ENCODE measurements at places on chromosomes 7 and 10.

DNA sequence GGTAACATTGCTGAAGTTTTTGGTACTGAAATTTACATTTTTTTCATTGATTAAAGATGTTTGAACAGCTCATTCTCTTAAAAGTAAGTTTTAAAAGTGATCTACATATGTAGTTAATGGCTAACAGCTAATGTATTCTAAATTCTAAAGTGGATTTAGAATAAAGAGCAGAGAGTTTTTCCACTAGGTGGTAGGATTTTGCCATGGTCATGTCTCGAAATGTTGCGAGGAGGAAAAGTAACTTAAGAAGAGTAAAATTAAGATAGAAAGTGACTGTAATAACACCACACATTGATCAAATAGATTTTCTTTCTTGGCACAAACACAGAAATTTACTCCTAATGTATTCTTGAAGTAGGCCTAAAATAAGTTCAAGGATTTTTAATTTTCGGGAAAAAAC, 19.8 kb downstream of the LSMEM1 start:
- no peak for DNase-seq

DNA sequence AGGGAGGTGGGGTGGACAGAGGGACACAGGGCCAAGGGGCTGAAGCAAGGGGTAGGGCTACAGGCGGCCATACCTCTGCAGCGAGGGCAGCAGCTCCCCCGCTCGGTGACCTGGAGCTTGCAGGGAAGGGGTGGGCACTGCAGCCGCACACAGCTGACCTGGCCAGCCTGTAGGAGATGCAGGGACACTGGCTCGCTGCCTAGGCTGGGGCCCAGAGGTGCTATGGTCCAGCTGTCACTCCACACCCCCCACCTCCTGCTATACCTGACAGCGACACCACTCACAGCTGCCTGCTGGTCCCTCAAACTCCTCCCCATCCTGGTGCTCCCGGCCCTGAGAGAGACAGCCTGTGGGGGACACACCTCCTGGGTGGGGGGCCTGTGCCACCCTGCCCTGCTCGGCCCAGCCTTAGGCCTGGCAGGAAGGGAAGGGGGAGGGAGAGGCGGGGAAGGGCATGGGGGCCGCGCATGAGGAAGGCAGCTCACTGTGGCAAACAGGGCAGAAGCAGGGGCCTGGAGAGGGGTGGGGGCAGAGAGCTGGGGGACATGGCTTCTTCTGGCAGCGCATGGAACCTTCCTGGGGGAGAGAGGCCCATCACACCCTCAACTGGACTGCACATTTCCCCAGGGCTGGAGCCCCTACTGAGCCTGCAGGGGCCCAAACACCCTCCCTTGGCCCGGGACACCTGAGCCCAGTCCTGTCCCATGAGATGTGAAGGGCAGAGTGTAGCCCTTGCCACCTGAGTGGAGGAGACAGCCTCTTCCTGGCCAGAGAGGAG, 23.9 kb downstream of the ATP6V1F start:
- DNase-seq = no peak

- DNase-seq = peak; percentile 3
Observed at GRCh38 chr7:87628780-87629569, 777 bp downstream of the RUNDC3B start.

GRCh38 chr10:27745732-27746396, at the start of gene MKX:
MKX (minus strand) TSS chr10:27745819; CDS start chr10:27743415, 2,404 bp downstream.
- DNase-seq = peak; percentile 55

GRCh38 chr7:77420986-77421672, 5.0 kb upstream of the GSAP start:
- DNase-seq = no peak

DNA sequence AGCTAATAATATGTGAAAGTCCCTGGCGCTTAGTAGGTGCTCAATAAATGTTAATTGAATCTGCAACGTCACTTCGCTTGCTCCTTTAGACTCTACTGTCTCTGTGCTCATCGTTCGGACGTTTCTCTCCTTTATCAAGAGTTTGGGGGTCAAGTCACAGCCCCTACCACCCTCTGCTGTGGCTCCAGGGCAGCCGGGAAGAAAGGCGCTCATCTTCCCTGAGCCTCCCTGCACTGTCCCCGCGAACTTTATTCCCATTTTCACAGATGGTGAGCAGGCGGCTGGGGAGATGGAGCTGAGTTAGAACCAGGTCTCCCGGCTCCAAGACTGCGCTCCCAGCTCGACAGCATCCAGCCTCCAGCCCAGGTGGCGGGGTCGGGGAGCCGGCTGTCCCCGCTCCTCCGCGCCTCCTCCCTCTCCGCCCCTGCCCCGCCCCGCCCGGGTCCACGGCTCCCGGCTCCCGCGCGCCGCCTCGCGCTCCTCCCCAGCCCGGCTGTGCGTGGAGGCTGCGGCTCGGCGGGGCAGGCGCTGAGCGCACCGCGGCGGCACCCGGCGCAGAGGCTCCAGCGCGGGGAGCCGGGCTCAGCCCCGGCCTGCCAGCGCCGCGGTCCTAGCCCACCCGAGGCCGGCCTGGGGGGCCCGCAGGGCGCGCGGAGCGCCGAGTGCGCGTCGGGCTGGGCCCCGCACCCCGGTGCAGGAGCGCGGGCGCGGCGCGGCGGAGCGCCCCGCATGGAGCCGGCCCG, at the start of gene CLEC2L:
Gene CLEC2L, plus strand, starts transcription at position 487 of the 743 bp plus-strand sequence. Its CDS starts 243 bp downstream, at position 730.
- DNase-seq = no peak

DNA sequence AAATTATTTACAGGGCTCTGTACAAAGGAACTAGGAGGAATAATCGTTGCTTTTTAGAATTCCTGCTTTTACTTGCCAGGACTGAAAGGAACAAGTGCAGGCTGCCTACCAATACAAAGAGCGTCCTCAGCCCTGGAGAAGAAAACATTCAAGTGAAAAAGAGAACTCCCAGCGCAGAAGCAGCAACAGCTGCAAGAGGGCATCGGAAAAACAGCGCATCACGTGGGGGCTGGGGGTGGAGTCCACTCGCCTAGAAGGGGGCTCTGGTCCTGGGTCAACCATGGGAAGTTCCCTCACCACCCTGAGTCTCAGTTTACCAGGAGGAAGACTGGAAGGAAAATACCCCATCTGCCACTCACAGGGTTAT, 385 bp upstream of the C10orf90 start:
- DNase-seq = no peak

GRCh38 chr7:41256186-41256945, 446.5 kb downstream of the INHBA start:
- DNase-seq = no peak

- no peak for DNase-seq
Observed at GRCh38 chr7:97094284-97094930, 23.1 kb upstream of the SDHAF3 start.

DNA sequence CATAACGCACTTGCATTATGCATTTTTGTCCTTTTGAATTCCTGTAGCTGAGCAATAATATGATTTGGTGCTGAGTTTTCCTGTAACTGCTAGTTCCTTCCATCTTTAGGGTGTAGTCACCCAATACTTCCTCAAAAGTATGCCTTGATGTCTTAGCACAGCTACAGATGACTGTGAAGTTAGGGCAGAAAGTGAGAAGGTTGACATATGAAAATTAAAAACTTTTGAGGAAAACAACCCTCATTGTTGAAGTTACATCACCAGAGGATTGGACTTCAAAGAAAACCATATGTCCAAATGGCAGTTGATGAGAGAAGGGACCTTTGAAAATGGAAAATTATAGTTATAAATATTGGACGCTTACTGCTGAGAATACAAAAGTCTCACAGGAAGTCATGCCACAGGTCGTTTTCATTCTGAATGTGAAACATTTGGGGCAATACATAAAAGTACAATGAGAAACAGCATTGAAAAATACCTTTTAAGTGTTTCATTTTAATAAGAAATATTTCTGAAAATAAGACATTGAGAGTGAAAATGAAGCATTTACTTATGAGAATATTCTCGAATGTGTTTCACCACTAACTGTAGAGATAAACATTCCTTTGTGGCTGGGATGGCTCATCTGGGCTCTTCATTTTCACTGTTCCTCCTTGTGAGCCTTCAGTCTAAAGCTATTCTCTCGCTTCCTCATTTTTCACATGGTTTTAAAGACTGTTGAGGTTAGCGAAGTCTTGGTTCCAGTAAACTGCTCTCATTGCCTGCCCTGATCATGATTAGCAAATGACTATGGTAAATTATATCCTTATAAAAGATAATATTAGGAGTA, 61.4 kb upstream of the NME8 start:
- no peak for DNase-seq

- DNase-seq = no peak
Observed at GRCh38 chr10:102634686-102635085, 9.6 kb upstream of the TRIM8 start.

GRCh38 chr7:151658778-151659177, 139.1 kb upstream of the RHEB start:
- DNase-seq = no peak

DNA sequence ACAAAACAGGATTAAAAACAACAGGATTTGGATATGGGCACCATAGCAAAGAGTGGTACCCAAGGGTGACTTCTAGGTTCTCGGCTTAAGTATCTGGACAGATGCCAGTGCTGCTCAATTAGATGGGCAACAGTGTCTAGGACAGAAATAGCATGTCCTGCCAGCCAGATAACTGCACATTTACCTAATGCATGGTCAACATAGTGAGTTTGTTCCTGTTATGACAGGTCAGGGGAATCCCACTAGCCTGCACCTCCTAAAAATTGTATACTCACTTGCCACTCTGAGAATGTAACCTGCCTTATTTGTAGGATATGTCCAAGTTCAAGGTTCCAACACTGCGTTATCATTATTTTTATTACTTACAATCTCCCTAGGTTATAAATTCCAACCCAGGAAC, 471.7 kb downstream of the GRM8 start:
- no peak for DNase-seq

DNA sequence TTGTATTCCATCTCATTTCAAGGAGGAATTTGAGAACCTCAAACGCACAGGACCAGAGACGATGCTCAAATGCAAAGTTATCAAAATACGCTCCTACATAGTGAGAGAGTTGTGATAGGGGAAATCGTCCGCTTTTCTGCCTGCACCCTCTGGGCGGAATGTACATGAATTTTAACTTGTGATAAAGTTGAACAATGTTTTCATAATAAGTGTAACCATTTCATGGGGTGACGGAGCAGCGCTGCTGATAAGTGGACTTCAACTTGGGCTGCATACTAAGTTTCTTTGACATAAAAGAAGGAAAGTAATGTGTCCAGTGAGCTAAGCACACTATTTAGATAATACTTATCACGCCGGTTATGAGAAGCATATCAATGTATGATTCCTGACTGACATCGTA, 497.5 kb upstream of the MGMT start:
- DNase-seq = no peak

GRCh38 chr10:102611514-102612087, 32.7 kb upstream of the TRIM8 start:
- no peak for DNase-seq

GRCh38 chr7:8121243-8121642, 140.7 kb downstream of the ICA1 start:
- no peak for DNase-seq

DNA sequence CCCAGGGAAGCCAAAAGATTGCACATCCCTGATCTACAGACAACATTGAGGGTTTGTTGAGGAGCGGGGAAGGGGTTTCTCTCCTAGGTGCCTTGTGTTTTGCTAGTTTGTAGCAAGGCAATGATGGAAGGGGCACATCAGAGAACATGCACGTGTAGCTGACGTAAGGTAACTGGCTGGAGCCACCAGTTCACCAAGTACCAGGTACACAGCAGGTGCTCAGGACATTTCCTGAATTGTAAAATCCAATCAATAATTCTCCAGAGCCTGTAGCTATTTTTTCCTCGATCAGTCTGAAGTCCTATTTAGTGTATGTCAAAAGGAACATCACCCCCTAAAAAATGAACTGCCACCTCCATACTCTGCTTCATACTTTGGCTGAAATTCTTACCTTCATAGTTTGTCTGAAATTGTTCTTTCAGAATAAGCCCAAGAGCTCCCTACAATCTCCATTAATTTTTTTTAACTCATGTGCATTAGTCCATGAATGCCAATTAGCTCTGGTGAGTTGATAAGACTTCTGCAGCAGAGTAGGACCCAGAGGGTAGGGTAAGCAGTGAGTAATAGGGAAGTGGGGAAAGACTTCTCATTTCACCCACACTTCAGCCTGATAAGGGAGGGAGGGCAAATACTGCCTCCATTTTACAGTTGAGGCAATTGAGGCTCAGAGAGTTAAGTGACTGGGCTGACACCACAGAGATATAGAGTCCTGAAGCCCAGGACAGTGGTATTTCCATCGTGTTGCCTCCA, 36.0 kb upstream of the SLC26A3 start:
- DNase-seq = no peak
